Central memory CD8-positive, alpha-beta T cell (primary cell): ENCODE measurements at places on chromosomes 5 and 9.

GRCh38 chr9:18501949-18502348 is 28.0 kb downstream of the ADAMTSL1 start:
- no peak for DNase-seq

DNA sequence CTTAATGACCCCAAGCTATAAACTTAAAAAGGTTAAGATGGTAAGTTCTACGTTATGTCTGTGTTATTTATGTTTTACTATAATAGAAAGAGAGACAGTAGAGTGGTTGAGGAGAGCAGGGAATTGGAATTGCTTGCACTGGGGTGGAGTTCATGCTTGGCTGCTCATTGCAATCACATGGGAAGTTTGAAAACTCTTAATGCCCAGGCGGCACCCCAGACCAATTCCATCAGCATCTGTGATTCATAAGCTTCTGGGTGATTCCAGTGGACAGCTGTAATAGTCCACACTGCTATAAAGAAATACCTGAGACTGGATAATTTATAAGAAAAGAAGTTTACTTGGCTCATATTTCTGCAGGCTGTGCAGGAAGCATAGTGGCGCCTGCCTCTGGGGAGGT is 323.9 kb upstream of the MSX2 start:
- DNase-seq = no peak

DNA sequence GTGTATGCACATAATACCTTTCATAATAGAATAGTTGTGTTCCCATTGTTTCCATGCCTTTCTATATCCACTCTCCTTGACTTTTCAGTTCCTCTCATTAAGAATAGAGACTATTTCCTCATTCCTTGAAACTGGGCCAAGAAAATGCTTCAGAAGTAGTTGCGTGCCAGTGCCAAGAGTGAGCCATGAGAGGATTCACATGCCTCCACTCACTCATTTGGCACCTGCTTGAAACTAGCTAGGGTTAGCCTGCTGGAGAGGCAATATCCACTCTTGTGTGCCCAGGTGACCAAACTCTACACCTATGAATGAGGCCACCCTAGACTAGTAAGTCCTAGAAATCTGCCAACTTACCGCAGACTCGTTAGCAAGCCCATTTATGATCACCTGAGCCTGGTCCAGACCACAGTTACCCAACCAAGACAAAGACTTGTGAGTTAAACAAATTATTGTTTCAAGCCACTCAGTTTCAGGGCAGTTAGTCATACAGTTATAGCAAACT is 276.3 kb downstream of the EPB41L4A start:
- no peak for DNase-seq

DNA sequence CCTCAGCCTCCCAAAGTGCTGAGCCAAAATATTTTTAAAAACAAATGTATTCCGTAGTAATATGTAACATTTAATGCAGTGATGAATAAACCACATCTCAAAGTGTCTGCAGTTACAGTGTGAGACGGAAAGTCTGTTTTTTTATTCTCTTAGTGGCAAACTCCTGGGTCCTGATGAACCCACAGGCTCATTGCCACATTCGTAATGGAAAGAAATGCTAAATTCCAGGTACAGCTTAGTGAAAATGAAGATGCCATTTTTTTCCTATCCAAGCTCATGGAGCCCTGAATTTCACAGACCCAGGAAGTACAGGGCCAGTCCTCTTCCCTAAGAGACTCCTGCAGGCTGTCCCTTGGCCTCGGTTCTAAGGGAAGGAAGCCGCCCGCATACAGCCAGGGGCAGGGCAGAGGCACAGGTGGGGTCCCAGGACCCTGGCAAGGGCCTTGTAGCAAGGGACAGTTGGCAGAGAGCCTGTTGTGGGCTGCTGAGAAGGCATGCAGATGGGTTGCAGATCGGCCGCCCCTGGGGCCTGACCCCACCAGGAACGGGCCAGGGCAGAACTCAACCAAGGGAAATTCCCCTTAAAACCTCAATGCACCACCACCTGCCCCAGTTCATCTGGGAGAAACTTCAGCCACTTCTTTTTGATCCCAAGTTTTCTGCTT is 36.2 kb downstream of the IPPK start:
- DNase-seq = no peak
